ENCODE measurements at places on chromosomes 6 and 20.

GRCh38 chr20:32140603-32141002 is 31.1 kb downstream of the TM9SF4 start:
- no peak for DNase-seq

DNA sequence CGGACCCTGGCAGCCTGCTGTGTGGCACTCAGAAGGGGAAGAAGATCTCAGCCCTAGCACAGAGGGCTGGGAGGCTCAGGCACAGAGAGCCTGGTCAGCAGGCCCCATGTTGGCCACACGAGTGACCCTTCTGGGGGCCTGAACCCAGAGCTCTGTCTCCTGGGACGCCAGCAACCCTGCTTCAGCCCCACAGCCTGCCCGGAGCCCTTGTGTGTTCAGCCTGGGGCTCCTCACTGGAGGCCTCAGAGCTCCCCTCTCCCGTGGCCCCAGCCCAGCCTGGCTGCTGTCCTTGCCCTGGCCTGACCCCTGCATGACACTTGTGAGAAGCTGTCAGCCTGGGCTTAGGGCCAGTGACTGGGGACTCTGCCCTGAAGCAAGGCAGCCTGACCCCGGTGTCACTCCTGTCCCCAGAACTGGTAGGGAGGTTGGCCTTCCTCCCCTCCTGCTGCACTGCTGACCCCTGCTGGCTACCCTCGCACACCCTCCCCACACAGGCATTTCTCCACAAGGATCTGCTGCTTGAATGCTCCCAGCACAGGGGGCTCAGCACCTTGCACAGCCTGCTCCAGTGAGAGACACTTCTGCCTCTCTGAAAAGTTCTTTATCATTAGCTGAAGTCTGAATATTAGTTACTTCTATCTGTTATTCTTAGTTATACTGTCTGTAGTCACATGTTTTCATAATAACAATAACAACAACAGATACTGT is 15.4 kb upstream of the IP6K3 start:
- DNase-seq: peak; percentile 31

DNA sequence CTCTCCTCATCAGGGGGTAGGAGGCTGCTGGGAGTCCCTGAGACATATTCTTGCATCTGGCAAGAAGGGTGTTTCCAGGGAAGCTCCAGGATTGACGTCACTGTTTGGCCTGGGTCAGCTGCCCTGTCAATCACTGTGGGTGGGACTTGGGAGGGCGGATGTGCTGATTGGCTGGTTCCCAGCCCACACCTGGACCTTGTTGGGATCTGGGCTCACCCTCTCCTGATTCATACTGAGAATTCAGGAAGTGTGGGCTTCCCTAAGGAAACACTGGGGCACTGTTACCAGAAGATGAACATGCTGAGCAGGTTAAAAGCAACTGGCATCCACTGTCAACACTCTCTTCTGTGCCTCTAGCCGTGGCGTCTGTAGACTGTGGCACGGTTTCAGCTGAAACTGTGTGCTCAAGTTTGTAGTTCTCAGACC is 36.5 kb downstream of the CDH26 start:
- DNase-seq: no peak

DNA sequence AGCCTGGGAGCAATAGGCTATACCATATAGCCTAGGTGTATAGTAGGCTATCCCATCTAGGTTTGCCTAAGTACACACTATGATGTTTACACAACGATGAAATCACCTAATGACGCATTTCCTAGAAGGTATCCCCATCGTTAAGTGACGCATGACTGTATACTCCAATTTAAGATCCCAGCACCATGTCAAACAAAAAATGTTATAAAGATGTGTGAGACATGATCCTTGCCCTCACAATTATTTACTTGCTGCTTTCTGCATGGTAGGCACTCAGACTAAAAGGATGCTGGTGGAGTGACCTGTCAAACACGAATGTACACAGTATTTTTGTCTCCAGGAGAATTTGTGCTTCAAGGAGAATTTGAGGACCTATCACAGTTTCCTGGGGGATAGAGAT is 32.3 kb downstream of the SNAP25 start:
- no peak for DNase-seq

- DNase-seq: no peak
Observed at GRCh38 chr6:36566418-36566905, 19.2 kb upstream of the STK38 start.

- no peak for DNase-seq
Observed at GRCh38 chr20:35020108-35020928, 64.7 kb downstream of the MYH7B start.

- DNase-seq: no peak
Observed at GRCh38 chr20:58224097-58224496, 4.4 kb downstream of the ANKRD60 start.

DNA sequence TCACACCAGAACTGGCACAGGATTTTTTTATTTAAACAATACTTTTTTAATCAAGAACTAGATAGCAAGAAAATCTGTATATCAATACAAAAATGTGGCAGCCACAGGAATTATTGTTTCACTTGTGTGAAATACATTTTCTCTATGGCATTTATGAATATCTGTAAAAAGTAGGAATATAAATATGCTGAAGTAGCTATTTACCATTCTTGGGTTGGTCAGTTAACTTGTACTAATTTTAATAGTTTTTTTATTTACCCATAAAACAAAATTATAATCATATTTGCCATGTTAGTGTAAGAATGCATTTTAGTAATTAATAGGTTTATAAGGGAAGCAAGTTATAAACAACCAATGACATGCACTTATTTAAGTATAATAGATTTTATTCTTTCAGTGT is 31.4 kb upstream of the TMEM30A start:
- DNase-seq: no peak

DNA sequence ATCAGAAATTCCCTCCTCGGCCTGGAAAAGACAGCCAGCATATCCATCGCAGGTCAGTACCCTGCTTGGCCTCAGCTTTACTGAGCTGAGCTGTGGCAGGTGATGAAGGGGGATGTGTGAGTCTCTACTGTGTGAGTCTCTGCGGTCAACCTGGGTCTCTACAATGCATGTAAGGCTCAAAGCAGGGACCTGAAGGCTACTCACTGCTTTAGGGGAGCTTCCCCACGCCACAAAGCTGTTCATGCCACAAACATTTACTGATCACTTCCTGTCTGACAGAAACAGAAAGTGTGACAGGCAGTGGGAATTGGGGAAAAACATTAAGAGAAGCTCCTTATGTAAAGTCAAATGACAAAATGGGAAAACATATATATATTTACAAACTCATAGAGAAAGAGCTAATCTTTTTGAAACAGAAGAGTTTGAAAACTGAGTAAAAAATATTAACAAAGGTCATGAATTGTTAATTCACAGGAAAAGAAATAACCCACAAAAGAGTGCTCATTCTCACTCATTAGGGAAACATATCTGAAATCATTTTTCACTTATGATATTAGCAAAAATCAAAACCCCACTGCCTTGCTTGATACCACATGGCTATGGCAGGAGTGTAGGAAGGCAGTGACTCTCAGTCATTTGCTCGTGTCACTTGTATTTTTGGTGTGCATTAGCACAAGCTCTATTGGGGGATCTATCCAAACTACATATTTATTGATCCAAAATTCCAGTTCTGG is 5.8 kb downstream of the BTN3A3 start:
- DNase-seq: peak; percentile 63
